ENCODE measurements at places on chromosomes 11 and 22.
A peak's percentile ranks its signal among the peaks of the same experiment; 100 is the strongest.

DNA sequence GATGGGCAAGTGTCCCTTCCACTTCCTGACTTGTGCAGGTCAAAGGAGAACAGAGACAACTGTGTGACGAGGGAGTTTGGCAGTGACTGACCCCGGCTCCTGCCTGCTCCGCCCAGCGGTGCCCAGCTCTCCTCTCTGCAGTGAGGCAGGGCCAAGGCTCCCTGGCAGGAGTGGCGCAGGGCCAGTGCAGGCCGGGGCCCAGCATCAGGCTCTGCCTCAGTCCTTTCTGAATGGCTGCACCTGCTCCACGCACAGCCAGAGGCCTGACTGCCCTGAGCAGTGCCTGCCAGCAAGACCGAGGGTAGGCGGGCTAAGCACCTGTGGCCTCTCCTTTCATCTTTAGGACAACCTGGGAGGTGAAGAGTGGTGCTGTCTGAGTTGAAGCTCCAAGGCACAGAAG is 54.2 kb downstream of the WT1 start:
- no peak for DNase-seq

DNA sequence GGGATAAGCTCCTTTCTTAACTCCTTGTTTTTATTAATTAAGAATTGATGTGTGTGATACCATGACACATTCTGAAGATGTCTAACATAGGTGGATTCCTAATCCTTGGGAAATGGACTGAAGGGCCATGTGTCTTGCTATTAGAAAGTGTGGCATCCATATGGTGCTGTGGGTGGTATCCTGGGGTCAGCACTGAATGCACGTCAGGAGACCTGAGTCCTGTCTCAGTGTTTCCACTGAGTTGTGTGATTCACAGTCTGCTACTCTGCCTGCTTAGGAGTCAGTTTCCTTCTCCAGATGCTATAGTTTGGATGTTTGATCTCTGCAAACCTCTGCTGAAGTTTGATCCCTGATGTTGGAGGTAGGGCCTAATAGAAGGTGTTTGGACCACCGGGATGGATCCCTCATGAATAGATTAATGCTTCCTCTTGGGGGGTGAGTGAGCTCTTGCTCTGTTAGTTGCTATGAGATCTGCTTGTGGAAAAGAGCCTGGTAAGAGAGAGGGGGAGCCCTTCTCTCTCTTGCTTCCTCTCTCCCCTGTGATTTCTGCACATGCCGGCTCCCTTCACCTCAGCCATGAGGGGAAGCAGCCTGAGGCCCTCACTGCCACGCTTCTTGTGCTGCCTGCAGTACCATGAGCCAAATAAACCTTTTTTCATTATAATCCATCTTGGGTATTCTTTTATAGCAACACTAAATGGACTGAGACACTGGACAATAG is 666.5 kb downstream of the NTM start:
- no peak for DNase-seq

DNA sequence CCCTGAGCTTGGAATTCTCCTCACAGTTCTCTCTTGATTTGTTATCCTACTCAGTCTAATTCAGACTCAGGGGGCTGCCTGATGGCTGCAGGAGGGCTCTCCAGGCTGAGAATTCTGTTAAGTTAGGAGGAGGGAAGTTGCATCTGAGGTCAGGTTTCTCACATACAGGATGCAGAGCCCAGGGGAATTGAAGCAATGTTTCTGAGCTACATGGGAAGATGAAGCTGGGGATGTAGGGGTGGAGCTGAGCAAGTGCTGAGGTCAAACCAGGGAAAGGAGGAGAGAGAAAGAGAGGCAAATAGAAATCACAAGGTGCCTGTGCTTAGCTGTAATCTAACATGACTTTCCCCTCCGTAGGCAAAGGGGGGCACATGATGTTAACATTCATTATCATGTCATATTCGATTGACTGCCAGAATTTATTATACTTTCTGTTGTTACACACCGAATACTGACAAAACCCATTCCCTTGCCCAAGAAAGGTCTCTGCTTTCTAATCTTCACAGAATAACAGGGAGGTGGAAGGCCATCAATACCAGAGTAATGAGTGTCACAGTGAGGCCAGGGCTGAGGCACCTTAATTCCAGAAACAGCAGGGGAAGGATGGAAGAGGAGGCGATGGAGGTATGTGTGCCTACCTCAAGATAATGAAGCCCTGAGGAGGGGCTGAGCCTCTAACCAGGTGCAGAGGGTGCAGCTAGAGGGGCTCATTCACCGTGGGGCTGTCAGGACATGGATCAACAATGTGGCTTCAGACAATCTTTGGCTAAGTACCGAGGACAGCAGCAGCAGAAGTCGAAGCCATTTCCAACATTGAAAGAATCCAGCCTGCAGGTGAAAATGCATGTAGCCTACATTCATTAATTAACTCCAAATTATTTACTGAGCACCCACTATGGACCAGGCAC is 205.4 kb upstream of the SNX19 start:
- no peak for DNase-seq

DNA sequence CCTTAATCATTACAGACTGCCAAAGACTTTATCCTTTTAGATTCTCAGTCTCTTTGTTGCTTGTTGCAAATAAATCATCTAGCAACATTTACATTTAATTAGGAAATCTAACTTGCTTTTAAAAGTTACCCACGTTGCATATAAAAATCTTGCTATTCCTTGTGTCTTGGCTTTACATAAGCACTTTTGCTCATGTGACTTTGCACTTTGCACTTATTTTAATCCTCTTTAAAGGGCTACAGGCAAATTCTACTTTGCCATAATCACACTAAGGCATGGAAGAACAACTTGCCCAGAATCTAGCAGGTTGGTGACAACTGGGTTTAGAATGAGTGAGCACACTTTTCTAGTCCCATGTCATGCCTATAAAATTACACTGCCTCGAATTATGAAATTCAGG is 25.9 kb downstream of the PRRG4 start:
- no peak for DNase-seq

- no peak for DNase-seq
These were observed 116.9 kb upstream of the SNX19 start for GRCh38 chr11:131033151-131033651.

DNA sequence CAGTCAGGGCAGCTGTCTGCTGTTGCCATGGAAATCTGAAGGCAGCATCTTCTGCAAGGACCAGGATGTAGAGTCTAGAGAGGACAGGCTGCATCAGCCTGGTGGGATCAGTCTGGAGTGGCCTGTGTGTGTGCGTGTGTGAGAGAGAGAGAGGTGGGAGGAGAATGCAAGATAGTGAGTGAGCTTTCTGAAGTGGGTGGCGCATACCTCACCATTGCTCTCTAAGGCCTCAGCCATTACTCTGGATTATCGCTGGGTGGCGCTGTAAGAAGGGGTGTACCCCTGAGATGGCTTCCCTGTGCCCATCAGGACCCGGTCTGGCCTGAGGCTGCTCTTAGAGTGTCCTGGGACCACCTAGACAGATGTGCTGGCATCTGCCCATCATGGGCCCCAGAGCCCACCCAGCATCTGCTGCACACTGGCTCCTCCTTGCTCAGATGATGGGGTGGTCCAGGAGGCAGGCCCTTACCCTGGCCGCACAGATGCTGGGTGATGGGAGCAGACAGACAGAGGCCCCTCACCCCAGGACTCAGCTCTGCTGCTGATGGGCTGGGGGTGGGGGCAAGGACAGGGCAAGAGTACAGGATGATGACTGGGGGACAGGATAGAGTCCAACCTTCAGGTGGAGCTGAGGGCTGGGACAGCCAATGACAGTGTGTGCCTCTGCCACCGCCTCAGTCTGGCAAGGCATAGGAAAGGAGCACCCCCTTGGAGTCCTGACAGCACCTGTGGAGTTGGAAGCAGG is 25.7 kb upstream of the TUB start:
- no peak for DNase-seq

GRCh38 chr11:68825571-68825970 is 16.1 kb downstream of the CPT1A start:
- DNase-seq, result peak; percentile 29

DNA sequence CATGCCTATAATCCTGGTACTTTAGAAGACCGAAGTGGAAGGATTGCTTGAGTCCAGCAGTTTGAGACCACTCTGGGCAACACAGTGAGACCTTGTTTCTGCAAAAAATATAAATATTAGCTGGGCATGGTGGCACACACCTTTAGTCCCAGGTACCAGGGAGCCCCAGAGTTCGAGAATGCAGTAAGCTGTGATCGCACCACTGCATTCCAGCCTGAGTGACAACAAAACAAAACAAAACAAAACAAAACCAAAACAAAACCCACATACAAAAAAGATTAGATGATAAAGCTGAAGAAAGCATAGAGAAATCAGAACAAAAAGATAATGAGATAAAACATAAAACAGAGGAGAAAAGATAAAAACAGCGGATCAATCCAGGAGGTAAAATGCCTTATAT is 62.1 kb downstream of the TCF20 start:
- no peak for DNase-seq

DNA sequence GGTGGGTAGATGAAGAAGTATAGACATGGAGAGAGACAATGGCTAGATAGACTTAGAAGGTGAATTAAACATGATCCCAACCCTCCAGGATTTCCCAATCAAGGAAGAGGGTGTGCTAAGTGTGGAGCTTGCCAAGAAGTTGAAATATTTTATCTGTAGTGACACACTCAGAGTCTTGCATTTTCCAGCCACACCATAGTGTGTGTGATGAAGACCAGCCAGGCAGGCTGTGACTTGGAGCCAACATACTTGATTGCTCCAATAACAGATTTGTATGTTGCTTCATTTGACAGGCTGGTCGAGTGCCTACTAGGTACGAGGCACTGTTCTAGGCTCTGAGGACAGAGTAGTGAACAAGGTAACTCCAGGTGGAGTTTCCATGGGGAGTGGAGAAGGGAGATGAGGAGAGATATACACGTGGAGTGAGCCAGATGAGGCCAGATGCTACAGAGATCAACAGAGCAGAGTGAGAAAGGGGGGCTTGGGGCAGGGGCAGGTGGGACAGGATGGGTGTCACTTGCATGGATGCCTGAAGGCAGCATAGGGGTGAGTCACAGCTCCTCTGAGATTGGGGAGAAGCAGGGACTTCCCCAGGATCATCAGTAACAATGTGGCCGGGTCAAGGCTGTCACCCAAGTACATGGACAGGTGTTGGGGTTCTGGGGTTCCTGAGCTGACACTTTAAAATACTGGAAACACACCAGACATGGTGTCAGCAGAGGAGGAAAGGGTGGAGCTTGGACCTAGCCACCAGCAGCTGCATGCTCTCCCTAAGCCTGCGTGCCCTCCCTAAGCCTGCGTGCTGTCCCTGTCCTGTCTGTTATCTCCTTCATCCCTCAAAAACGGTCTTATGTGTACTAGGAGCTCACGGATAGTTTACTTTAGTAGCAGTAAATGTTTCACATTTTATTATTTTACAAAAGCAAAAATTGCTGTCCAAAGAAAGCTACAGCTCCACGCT is 23.6 kb downstream of the PDGFB start:
- DNase-seq, result no peak

DNA sequence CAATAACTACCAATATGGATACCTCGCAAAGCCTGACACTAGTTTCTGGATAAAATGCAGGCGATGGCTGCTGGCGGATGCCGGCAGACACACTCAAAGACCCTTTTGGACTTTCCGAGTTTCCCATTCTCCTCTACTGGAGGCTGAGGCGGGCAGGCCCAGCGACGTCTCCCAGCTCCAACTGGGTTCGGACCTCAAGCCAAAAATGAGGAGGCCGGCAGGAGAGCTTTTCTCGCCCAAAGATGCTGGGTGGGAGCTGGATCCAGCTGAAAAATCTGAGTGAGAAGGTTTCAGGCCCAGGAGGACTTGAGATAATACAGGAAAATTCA is 428 bp upstream of the FEZ1 start:
- no peak for DNase-seq

DNA sequence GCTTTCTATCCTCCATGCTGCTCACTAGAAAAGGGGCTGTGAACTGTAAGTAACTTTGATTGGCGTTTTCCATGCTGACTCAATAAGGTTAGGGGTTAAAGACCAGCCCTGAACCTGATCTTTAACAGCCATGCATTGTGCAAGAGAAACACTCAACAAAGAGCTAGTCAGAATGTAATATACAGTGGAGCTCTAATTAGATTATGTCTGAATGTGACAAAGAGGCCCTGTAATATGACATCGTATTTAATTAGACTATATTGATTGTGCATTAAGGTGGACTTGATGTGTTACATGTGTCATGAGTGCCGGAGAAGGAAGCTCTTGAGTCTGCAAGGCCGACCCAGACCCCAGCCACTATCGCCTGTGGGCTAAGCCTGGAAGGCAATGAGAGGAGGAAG is 70.5 kb downstream of the PKNOX2 start:
- no peak for DNase-seq

Data from activated CD4-positive, alpha-beta T cell treated with anti-CD3 and anti-CD28 coated beads, Interleukin-2, Interleukin-4, amounts not matched to agents 100 ng/mL and 50 ng/mL, durations not matched to agents 16 hours and 8 hours (primary cell).